ENCODE measurements at places on chromosomes 12 and 14. TPM values are rescaled to one million over a fixed set of nuclear protein-coding genes. Genes with fewer than 3 reads are reported as not detected.

GRCh38 chr12:121974026-121974985 lies 47.4 kb upstream of the BCL7A start:
- H3K27ac ChIP-seq: no peak overlapping the region
- H3K4me1 ChIP-seq: no peaks in the 10 kb centered on the region
- DNase-seq: no peak
- peaks cover 4% of the 10 kb centered on the region for H3K27me3 ChIP-seq
- H3K36me3 ChIP-seq: peaks cover 4% of the 10 kb centered on the region
- no peak overlapping the region for H3K4me3 ChIP-seq

GRCh38 chr12:64451687-64452558 lies at the start of gene TBK1:
Gene TBK1, plus strand, starts transcription at chr12:64452120. Its CDS starts 3,751 bp downstream, at chr12:64455871.
- peak within 1 kb of the TSS; percentile 87 for H3K27ac ChIP-seq
- H3K36me3 ChIP-seq: peaks cover 6% of the 10 kb centered on the region
- peaks cover 32% of the 10 kb centered on the region for H3K4me1 ChIP-seq
- peak; percentile 81 for DNase-seq
- no peaks in the 10 kb centered on the region for H3K27me3 ChIP-seq

Gene ACOT6
- not detected for total RNA-seq

DNA sequence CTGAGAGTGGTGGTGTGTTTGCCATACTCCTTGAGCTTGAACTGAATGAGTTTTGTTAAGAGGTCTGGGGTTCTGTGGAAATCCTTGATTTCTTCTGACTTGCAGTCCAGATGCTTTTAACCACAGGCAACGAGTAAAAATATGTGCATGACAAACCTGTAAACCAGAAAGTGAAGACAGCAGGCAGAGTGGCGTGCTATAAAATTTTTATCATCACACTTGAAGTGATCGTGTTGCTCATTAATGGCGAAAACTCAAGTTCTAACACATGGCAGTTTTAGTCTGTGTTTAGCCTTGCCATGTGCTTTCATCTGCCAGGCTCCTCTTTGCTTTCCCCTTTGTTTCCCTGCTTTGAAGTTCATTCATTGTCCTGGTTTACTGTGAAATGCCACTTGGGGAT lies 28.0 kb downstream of the TXNRD1 start:
- H3K36me3 ChIP-seq: no peaks in the 10 kb centered on the region
- H3K27ac ChIP-seq: no peak overlapping the region
- no peaks in the 10 kb centered on the region for H3K4me1 ChIP-seq
- no peak overlapping the region for H3K4me3 ChIP-seq
- peaks cover 2% of the 10 kb centered on the region for H3K27me3 ChIP-seq
- no peak for DNase-seq

Gene CDKN1B
- 136 TPM for total RNA-seq

DNA sequence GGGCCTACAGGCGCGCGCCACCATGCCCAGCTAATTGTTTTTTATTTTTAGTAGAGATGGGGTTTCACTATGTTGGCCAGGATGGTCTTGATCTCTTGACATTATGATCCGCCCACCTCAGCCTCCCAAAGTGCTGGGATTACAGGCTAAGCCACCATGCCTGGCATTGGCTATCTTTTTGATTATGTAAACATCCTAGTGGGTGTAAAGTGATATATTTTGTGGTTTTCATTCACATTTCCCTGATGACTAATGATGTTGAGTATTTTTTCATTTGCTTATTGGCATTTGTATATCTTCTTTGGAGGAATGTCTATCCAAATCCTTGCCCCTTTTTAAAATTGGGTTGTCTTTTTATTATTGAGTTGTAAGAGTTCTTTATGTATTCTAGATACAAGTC lies 16.3 kb downstream of the CREBL2 start:
- peaks cover 34% of the 10 kb centered on the region for H3K36me3 ChIP-seq
- H3K4me1 ChIP-seq: peaks cover 17% of the 10 kb centered on the region
- no peak overlapping the region for H3K27ac ChIP-seq
- H3K4me3 ChIP-seq: no peak overlapping the region
- H3K27me3 ChIP-seq: no peaks in the 10 kb centered on the region

GRCh38 chr12:10395390-10395998 lies 5.7 kb upstream of the KLRK1 start:
- H3K4me3 ChIP-seq: peak overlapping the region; percentile 69
- peaks cover 60% of the 10 kb centered on the region for H3K4me1 ChIP-seq
- H3K27ac ChIP-seq: peak overlapping the region; percentile 94
- peaks cover 4% of the 10 kb centered on the region for H3K36me3 ChIP-seq

GRCh38 chr14:102516531-102517391 lies 7.2 kb upstream of the ANKRD9 start:
- DNase-seq: peak; percentile 85
- H3K27me3 ChIP-seq: peaks cover 14% of the 10 kb centered on the region
- peak overlapping the region; percentile 86 for H3K4me3 ChIP-seq
- no peaks in the 10 kb centered on the region for H3K36me3 ChIP-seq
- H3K4me1 ChIP-seq: peaks cover 4% of the 10 kb centered on the region
- H3K27ac ChIP-seq: peak overlapping the region; percentile 77

DNA sequence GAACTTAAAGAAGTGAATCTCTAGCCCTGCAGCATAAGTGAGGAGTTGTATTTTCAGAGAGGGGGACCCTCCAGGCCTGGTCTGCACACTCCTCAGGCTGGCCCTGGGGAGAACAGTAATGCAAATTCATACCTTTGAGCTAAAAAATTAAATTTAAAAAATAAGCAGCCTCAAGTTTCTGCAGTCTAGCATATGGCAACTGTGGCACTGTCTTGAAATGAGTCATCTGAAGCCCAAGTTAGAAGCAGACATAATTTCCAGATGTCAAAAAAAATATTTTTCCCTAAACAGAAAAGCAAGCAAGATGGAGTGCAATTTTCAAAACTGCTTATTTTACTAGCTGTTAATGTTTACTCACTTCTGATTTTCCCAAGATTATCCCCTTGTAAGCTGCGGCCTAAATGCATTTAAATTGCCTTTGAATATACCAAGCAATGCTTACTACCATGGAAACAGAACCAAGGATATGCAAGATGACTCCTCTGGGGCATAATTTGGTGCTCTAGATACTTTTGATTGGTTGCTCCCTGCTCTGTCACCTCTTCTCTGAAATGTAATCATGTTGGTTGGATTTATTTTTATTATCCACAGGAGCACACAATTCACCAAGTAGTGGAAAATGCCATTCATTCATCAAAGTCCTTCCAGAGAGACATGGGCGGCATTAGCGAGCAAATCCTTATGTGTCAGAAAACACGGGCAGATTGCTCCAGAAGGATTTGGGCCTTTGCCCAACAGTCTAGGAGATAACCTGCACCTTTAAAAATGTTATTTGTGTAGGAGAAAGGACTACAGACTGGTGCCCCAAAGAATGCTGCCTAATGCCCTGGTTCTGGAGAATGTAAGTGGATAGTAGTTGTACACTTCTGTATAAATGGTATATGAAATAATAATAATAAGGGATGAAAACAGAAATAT lies 25.0 kb upstream of the DHRS7 start:
- H3K27ac ChIP-seq: no peak overlapping the region
- H3K27me3 ChIP-seq: no peaks in the 10 kb centered on the region
- DNase-seq: no peak
- H3K4me3 ChIP-seq: no peak overlapping the region
- H3K36me3 ChIP-seq: no peaks in the 10 kb centered on the region

All from activated naive CD8-positive, alpha-beta T cell treated with anti-CD3 and anti-CD28 coated beads, Interleukin-2, amount 10 ng/mL, durations not matched to agents 7 days and 5 days (primary cell).